Activated naive CD8-positive, alpha-beta T cell treated with anti-CD3 and anti-CD28 coated beads, Interleukin-2, amount 10 ng/mL, durations not matched to agents 7 days and 5 days (primary cell): ENCODE measurements at places on chromosomes 3 and 15. TPM values are rescaled to one million over a fixed set of nuclear protein-coding genes. Genes with fewer than 3 reads are reported as not detected.

GRCh38 chr3:50251220-50251619, 15.2 kb downstream of the GNAI2 start:
- peaks cover 28% of the 10 kb centered on the region for H3K4me1 ChIP-seq
- H3K36me3 ChIP-seq: peaks cover 14% of the 10 kb centered on the region
- no peak for DNase-seq
- H3K27ac ChIP-seq: no peak overlapping the region
- no peak overlapping the region for H3K4me3 ChIP-seq

DNA sequence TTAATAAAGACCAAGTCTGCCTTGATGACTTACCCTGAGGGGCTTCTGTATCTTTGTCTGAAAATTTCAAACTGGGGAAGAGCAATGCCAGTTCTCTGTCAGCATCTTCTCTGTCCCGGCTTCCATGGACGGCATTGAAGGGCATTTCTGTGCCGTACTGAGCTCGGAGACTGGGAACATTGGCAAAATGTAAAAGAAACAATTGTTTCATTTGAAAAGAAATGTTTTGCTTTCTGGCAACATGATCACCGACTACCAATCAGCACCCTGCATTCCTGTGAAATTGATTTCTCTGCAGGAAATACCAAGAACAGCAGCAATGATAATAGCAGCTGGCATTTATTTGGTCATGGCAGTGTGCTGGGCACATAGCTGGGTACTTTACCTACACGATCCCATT, 26.2 kb downstream of the NME9 start:
- H3K4me3 ChIP-seq: no peak overlapping the region
- peaks cover 20% of the 10 kb centered on the region for H3K36me3 ChIP-seq

DNA sequence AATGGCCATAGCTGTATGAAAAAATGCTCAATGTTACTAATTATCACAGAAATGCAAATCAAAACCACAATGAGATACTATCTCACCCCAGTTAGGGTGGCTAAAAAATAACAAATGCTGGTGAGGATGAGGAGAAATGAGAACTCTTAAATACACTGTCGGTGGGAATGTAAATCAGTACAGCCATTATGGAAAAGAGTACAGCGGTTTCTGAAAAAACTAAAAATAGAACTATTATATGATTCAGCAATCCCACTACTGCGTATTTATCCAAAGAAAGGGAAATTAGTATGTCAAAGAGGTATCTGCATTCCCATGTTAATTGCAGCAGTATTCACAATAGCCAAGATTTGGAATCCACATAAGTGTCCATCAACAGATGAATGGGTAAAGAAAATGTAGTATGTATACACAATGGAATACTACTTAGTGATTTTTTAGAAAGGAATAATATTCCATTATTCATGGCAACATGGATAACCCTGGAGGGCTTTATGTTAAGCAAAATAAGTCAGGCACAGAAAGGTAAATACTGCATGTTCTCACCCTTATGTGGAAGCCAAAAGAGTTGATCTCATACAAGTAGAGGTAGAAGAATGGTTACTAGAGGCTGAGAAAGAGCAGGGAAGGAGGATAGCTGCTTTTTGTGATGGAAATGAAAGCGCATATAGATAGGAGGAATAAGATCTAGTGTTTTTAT, 35.0 kb downstream of the SERP1 start:
- DNase-seq: no peak
- no peak overlapping the region for H3K4me3 ChIP-seq
- no peaks in the 10 kb centered on the region for H3K36me3 ChIP-seq
- H3K27me3 ChIP-seq: peaks cover 17% of the 10 kb centered on the region

Gene MCF2L2
- 6.5 TPM for total RNA-seq
